ENCODE measurements at places on chromosomes 5 and 9. TPM values are rescaled to one million over a fixed set of nuclear protein-coding genes. Genes with fewer than 3 reads are reported as not detected.

PCDHA9 gene
- total RNA-seq: 0.39 TPM

LCN10 gene
- total RNA-seq: 8.8 TPM

PCA3 gene
- not detected for total RNA-seq

TRIP13 gene
- 1.3 TPM for total RNA-seq

HBEGF gene
- 30.9 TPM for total RNA-seq

CCNO gene
- total RNA-seq: 0.87 TPM
